Fibroblast of the aortic adventitia (primary cell): ENCODE measurements at places on chromosomes 1 and 21.
A peak's percentile ranks its signal among the peaks of the same experiment; 100 is the strongest.

DNA sequence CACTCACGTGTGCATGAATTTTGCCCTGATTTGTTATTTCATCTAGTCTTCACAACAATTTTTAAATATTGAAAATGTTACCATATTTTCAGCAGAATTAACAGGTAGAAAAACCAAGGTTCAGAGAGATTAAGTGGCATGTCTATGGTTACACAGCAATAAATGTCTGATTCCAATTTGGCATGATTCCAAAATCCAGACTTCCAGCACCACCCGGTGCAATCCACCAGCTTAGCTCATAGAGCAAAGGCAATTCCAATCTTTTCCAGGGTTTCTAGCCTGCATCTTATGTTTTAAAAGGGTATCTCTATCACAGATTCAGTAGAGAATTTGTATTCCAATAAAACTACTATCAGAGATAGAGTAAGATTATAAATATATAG is 161.8 kb downstream of the TPR start:
- no peak for DNase-seq

DNA sequence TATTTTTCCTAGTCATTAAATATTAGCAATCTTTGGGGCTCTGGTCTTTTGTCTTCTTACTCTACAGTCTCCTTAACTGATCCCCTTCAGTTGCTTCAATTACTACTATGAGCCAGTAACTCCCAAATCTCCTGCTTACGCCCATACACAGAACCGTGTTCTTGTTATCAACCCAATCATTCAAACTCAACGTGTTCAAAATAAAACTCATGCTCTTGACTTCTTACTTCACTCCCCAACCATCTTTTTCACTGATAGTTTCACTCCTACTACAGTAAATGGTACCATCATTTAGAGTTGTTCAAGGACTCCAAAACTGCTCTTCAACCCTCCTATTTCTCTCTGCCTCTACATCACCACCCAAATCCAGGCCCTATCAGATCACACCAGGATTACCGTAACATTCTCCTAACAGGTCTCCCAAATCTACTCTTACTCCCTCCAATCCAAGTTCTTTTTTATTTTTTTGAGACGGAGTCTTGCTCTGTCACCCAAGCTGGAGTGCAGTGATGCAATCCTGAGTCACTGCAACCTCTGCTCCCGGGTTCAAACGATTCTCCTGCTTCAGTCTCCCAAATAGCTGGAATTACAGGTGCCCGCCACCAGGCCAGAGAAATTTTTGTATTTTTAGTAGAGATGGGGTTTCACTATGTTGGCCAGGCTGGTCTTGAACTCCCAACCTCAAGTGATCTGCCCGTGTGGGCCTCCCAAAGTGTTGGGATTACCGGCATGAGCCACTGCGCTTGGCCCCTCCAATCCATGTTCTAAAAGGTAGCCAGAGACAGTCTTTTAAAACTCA is 3.0 kb downstream of the YARS1 start:
- peak; percentile 54 for DNase-seq

GRCh38 chr1:185315445-185316071 is 1.5 kb downstream of the IVNS1ABP start:
- peak; percentile 12 for DNase-seq

GRCh38 chr21:42025376-42026081 is 15.4 kb upstream of the ZBTB21 start:
- DNase-seq: peak; percentile 66

GRCh38 chr1:6133146-6133895 is 46.8 kb downstream of the CHD5 start:
- no peak for DNase-seq

GRCh38 chr1:57770236-57770635 is 346.4 kb upstream of the DAB1 start:
- no peak for DNase-seq

- DNase-seq: peak; percentile 51
Measured at GRCh38 chr1:152029144-152029928, 7.5 kb downstream of the S100A11 start.

- no peak for DNase-seq
Measured at GRCh38 chr1:58572690-58573089, 4.4 kb downstream of the TACSTD2 start.

DNA sequence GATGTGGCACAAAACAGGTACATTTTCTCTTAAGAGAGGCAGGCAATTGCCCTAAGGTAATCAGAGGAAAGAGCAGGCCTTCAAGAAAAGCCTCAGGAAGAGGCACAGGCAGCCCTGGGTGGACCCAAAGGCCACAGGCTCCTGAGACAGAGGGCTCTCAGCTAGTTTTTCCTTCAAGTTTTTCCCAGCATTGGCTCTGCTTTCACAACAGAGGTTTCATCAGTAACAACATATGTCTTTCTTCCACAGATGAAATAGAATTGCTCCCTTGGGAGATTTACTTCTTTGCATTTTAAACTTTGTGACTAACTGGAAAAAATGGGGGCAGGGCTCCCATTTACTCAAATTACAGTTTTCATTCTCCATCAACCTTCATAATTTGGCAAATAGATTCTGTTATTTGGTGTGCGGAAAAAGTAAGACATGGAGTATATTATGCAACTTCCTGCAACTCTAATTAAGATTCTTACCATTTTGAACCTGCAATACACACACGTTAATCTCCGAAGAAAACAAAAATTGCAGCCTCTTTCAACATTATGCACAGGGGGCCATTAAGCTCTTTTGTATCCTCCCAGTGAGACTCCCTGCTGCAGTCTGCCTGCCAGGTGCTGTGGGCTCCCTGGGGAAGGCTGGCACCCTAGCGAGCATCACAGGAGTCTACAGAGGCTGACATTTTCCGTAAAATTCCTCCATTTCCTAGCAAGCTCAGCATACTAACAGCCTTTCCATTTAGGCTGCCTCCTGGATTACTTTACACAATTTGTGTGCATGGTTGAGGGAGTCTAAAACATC is 282.3 kb downstream of the USH2A start:
- DNase-seq: peak; percentile 2

- peak; percentile 34 for DNase-seq
Measured at GRCh38 chr1:178354816-178355215, 141.9 kb downstream of the CLEC20A start.

DNA sequence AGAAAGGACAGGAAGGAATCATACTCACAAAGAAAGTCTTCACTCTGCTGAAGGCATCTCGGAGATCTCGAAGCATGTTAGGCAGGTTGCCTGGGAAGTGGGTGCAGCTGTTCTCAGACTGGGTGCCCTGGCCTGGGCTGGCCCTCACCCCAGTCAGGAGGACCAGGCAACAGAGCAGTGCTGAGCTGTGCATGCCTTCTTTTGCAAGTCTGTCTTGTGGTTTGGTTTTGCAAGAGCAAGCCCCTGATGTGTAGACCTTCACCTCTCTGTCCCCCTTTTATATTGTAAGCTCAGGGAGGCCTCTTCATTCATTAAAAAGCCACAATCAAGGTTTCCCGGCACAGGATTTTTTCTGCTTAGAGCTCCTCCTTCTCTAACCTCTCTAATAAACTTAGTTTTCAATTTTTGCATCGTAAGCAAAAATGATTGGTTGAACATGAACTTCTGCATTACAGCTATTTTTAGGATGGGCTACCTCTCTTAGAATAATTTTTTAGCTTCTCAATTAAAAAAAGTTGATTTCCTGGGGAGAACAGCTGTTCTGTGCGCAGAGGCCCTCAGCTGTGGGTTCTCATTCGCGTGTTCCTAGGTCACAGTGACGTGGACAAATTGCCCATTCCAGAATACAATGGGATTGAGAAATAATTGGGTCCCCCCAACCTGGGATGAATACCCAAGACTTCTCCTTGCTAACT is at the start of gene IL10:
TSS of gene IL10 (minus strand) at position 252 of the 695 bp plus-strand sequence. CDS start at position 193, 59 bp downstream.
- DNase-seq: no peak

- DNase-seq: no peak
Measured at GRCh38 chr1:15322648-15323350, 75.8 kb downstream of the FHAD1 start.

DNA sequence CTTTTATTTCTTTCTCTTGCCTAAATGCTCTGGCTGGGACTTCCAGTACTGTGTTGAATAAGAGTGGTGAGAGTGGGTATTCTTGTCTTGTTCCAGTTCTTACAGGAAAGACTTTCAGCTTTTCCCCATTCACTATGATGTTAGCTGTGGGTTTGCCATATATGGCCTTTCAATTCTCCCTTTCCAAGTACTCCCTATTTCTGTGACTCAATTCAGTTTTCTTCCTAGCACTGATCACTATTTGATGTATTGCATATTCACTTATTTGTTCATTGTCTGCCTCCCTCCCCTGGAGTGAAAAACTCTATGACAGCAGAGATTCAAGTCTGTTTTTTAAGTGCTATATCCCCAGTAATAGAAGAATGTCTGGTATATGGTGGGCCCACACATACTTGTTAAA is 618.2 kb upstream of the CAMK1G start:
- no peak for DNase-seq

GRCh38 chr1:182415789-182416188 is 15.3 kb upstream of the TEDDM1 start:
- no peak for DNase-seq

- DNase-seq: no peak
Measured at GRCh38 chr1:8974551-8974950, 28.9 kb downstream of the CA6 start.

- peak; percentile 62 for DNase-seq
Measured at GRCh38 chr1:155909894-155910293, 1.3 kb downstream of the RIT1 start.

DNA sequence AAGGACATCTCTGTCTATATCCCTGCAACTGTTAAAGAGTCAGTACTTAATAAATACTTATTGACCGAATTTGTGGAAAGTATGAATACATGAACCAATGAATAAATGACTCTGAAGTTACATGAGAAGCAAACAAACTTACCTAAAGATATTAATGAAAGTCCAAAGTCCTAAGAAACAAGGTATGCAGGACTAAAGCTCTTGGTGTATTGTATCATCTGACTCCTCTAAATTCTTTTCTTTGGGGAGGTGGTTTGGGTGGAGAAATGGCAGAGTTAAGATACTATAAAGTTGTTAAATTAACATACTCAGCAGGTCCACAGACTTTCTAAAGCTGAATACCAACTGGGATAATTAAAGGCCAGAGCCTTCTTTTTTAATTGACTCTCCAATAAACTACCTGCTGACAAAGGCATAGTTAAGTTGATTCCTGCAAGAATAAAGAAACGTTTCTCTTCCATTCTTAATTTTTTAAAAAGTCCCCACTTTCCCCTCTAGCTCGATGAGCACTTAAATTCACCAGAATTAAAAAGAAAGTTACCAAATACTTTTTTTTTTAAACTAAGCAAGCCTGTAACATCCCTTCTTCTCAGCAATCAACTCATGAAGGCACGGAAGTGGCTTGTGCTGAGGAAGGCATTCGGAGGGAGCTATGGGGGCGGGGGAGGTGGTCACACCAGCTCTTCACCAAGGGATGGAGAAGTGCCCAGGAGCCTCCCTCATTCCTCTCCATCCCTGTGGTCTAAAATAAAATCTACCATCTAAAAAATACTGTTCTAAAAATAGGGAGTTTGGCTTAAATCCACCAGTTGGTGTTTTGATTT is 61.1 kb downstream of the GADD45A start:
- DNase-seq: peak; percentile 59

GRCh38 chr21:38489271-38489652 is 9.0 kb downstream of the ERG start:
- DNase-seq: no peak

GRCh38 chr1:54297596-54298283 is 97.8 kb downstream of the MRPL37 start:
- no peak for DNase-seq

DNA sequence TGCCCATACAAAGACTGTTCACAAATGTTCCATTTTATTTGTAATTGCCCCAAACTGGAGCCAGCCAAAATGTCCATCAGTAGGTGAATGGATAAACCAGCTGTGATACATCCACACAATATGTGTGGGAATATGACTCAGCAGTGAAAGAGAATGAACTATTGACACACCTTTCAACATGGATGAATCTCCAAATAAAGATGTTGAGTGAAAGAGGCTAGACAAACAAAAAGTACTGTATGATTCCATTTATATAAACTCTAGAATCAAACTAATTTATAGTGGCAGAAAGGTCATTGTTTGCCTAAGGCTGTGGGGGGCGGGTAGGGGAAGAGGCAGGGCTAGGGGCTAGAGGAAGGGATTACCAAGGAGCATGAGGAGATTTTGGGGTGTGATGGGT is 4.5 kb downstream of the DHCR24 start:
- DNase-seq: no peak

- DNase-seq: no peak
Measured at GRCh38 chr1:164982545-164982944, 374.0 kb downstream of the LMX1A start.

GRCh38 chr1:229479660-229480399 is 28.3 kb downstream of the NUP133 start:
- no peak for DNase-seq

- DNase-seq: no peak
Measured at GRCh38 chr1:80640978-80641377, 1159.8 kb upstream of the ADGRL2 start.

- DNase-seq: peak; percentile 85
Measured at GRCh38 chr21:38853421-38853919, 47.7 kb downstream of the ETS2 start.

DNA sequence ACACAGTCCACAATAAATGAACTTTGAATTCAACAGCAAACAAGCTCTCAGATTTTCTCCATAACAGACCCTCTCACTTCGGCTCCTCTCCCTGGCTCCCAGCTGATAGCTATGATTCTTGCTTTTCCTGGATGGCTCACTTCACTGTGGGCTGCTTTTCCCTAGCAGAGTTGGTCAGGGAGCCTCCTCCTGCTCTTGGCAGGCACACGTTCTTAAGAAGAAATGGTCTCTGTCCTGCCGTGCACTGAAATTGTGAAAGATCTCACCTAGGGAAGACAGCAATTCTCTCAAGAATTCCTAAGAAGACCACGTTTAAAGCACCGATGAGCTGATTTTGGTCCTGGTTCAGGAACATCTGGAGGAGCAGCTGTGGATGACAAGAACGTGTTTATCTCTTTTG is 148.5 kb upstream of the KCNK2 start:
- no peak for DNase-seq

DNA sequence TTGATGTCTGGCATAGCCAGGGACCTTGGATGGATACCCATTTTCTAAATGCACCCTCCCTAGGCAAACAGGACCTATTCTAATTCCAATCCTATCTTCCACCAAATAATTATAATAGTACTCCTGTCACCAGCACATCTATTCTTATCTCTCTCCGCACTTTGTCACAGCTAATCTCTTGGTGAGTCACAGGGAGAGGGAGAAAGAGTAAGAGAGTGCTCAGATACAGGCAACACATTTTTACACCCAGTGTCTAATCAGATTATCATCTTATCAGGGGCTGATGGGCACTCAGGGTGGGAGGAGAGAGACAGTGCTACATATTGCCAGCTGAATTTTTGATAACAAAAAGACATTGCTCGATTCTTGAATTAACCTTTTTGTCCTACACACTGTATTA is 275.0 kb upstream of the BEND5 start:
- no peak for DNase-seq

GRCh38 chr21:28215214-28215954 is 777.3 kb downstream of the LTN1 start:
- DNase-seq: peak; percentile 94

- DNase-seq: no peak
Measured at GRCh38 chr1:41486371-41487125, 2.1 kb upstream of the EDN2 start.
